Cortex of kidney (tissue), 1 donor: ENCODE measurements at places on chromosomes 7 and 10.

GRCh38 chr10:110676016-110676415 lies 31.9 kb downstream of the RBM20 start:
- DNase-seq = no peak

GRCh38 chr7:27868131-27868550 lies 128.2 kb downstream of the TAX1BP1 start:
- no peak for DNase-seq

GRCh38 chr7:87426160-87426559 lies 49.3 kb downstream of the ABCB4 start:
- DNase-seq = no peak

GRCh38 chr10:111360260-111360925 lies 283.6 kb downstream of the ADRA2A start:
- no peak for DNase-seq

DNA sequence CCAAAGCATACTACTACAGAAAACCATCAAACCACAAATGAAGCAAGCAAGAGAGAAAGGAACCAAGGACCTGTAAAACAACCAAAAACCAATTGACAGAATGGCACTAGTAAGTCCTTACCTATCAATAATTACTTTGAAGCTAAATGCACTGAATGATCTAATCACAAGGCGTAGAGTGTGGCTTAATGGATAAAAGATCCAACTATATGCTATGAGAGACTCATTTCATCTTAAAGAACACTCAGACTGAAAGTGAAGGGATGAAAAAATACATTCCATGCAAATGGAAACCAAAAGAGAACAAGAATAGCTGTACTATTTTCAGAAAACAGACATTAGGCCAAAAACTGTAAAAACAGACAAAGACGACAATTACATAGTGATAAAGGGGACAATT lies 70.7 kb downstream of the CRPPA start:
- DNase-seq = no peak
